ENCODE measurements at places on chromosomes 7 and 10.

DNA sequence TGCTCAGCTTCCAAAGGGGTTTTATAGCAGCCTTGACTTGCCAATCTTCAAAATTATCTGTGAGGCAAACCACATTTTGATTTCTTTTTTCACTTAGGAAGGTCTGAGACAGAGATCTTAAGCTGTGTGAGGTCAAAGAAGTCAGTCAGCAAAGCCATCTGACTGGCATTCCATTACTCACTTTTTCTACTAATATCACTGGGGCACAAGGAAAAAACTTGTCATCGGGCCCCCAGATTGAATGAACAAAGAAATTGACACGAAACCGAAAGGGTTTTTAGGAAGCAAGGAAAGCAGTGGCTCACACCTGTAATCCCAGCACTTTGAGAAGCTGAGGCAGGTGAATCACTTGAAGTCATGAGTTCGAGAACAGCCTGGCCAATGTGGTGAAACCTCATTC lies 78.5 kb upstream of the FRMD4A start:
- DNase-seq = no peak

DNA sequence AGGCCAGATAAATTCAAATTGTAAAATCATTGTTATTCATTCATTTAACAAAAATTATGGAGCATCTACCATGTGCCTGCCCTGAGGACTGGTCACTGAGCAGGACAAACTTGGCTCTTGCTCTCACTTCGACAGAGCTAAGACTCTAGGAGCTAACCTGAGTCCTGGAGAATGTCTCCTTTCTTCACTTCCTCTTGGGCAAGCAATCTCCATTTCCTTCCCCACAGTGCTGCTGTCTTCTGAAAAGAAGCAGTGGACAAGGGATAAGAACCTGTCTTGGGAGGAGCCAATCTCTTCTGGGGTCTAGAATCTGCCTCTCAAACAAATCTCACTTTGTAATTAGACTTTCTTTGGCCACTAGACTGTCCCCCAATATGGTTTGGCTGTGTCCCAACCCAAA lies 76.2 kb upstream of the PLXNA4 start:
- DNase-seq = no peak

- no peak for DNase-seq
These were observed 255.3 kb downstream of the HGF start for GRCh38 chr7:81514546-81514945.

DNA sequence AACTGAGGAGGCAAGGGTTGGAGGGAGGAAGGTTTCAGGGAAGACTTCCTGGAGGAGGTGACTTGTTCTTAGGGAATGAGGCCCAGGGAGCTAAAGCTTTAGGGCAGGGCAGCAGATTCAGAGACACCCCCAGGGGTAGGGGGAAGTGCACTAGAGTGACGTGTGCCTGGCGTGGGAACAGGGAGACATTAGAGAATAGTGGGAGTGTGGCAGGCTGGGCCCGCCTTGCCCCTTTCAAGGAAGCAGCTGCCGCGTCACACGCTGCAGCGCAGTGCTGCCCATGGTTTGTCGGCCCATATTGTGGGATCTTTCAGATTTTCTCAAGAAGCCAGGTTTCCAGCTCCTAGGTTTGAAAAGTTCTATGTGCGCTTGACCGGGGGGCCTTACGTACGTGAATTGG lies 139.4 kb downstream of the LHPP start:
- no peak for DNase-seq

DNA sequence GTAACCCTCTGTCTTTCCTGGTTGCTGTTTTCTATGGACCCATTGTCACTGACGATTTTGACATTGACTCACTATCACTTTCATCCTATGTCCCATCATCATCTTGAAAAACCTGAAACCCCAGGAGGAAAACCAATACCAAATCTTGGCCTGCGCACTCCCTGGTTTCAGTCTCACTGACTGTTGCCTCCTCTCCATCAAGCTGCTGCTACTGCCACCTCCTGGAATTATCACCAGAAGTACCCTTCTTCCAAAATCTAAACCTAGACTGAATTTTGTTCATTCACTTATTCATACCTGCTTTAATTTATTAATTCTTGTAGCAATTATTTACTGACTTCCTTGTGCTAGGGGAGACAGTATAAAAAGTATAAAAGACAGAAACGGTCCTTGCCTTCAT lies 44.5 kb upstream of the ACBD5 start:
- peak; percentile 27 for DNase-seq

- no peak for DNase-seq
These were observed 114.0 kb downstream of the BMPER start for GRCh38 chr7:34019301-34019790.

GRCh38 chr7:39761449-39761848 lies 138.1 kb downstream of the RALA start:
- no peak for DNase-seq

DNA sequence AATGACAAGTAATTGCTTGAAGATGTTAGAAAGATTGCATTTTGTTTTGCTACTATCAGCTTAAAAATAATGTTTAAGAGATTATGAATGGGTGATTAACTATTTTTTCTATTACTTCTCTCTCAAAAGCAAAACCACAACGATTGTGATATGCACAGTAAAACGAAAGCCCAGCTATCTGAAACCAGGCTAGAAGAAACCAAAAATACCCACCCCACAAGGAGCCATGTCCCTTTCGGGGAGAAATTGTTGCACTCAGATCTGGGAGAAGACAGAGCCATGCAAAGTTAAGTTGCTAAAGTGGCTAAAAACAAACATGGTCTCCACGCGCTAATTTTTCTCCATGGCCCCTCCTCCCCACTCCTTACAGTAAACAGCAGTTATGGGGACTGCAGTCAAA lies 173.6 kb downstream of the RPS24 start:
- no peak for DNase-seq

DNA sequence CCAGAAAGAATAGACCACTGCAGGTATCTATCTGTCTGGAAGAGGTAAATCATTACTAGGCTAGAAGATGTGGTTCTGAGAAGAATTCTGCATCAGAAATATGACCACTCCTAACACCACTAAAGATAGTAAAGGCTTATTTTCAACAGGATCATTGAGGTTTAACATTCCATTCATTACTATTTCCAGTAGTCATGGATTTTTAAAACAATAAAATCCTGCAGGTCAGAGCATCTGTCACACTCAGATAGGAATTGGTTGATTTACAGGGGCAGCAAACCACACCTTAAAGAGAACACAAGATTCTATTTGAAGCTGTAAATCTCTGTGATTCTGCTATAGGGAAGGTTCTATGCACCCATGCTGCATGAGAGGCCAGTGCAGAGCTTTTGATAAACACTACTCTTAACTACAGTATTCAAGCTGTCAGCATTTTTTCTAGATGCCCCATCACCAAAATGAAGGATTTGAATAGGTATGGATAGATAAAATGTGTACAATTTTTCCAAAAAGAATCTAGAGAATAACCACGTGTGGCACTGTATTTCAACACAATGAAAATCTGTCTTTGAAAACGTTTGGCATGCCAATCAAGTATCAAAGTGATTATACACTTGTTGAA lies 14.6 kb downstream of the LRRC17 start:
- no peak for DNase-seq

DNA sequence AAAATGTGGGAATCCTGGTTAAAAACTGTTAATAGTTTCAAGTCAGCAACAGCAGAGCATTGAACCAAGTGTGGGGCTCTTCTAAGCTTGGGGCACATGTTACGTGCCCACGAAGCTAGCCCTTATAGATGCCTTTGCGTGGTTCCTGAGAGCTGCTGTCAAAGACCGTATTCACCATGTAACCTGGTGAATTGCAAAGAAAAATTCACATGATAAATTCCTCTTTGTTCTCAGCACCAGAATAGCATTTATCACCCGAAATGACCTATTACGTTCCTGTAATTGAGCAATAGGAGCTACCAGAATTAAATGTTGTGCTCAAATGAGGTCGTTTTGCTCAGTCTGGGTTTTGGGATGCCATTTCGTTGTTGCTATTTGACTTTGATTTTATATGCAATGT lies 202.6 kb upstream of the PRPS1L1 start:
- DNase-seq = no peak

DNA sequence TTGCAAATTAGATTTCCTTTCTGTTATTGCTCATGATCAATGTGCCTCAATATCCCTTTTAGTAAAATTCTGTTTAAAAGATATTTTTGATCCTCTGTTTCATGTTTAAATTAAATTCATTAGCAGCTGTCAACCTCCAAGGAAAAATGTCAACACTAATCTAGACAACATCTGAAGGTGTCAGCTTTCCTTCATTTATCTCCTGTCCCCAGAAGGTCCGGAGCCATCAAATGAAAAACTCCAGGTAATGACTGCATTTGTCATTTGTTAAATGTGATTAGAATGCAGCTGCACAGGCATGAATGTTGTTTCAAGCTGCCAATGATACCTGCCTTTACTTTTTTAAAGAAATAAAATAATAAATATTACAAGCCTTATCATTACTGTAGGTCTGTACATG lies 463.7 kb upstream of the SEMA3A start:
- no peak for DNase-seq

- DNase-seq = no peak
These were observed 117.3 kb downstream of the FAM53B start for GRCh38 chr10:124626759-124627380.

DNA sequence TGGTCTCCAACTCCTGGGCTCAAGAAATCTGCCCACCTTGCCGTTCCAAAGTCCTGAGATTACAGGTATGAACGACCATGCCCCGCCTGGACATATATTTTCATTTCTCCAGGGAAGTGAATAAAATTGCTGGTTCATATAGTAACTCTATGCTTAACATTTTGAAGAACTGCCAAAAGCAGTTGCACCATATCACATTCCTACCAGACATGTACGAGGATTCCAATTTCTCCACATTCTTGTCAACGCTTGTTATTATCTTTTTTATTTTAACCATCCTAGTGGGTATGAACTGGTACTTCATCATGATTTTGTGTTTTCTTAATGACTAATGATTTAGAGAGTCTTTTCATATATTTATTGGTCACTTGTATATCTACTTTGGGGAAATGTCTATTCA lies 21.9 kb upstream of the CPN1 start:
- no peak for DNase-seq

- DNase-seq = no peak
These were observed 648.1 kb upstream of the FOXK1 start for GRCh38 chr7:4033996-4034395.

DNA sequence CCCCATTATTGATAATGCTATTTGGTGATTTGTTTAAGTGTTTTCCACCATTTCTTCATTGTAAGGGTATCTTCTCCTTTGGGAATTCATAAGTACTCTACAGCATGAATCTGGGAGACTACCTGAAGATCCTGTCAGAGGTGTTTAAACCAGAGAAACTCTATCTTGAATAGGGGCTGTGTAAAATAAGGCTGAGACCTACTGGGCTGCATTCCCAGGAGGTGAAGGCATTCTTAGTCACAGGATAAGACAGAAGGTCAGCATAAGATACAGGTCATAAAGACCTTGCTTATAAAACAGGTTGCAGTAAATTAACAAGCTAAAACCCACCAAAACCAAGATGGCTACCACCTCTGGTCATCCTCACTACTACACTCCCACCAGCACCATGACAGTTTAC lies 13.4 kb upstream of the OR2A5 start:
- no peak for DNase-seq

DNA sequence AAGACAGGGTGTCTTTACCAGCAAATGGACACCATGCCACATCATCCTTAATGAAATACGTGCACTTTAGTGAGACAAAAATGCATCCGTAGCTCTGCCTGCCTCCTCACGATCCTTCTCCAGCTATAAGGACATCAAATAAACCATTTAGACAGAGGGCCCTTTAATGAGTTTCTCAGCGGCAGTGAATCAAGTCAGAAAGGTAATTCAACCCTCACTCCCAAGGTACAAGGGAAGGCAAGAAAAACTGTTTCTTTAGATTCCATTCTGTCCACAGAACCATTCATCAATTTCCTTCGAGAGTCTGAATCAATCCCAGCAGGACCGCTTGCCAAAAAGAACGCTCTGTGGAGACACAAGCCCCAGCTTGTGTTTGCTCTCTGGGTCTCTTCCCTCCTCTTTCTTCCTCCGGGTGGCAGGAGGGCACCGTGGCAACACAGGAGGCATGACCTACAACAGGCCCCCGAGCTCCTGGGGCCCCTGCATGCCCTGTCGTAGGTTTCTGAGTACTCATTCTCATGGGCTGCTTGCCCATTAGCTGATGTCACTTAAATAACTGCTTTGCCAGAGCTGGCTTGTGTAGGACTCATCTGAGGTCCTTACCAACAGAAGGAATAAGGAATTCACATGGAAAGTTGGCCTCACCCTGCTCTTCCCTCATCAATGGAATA lies 297.8 kb upstream of the PRKCQ start:
- no peak for DNase-seq

DNA sequence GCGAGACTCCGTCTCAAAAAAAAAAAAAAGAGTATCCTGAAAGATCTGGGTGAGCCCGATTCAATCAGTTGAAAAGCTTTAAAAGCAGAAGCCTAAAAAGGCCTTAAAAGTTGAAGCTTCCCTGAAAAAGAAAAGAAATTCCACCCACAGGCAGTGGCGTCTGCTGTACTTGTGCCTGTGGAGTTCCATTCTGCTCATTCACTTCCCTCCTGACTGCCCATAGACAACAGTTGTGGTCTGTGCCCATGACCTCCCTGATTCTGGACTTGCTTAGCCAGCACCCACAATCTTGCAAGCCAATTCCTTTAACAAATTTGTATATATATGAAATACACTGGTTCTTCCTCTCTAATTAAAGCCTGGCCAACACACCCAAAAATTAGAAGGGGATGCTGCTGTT lies 141.7 kb downstream of the DLG5 start:
- no peak for DNase-seq

GRCh38 chr7:96120445-96121225 lies 201.3 kb downstream of the SLC25A13 start:
- no peak for DNase-seq

Data from RPMI8226 (cell line).